Esophagus squamous epithelium (tissue), 5 donors: ENCODE measurements at places on chromosomes 5 and 9.

DNA sequence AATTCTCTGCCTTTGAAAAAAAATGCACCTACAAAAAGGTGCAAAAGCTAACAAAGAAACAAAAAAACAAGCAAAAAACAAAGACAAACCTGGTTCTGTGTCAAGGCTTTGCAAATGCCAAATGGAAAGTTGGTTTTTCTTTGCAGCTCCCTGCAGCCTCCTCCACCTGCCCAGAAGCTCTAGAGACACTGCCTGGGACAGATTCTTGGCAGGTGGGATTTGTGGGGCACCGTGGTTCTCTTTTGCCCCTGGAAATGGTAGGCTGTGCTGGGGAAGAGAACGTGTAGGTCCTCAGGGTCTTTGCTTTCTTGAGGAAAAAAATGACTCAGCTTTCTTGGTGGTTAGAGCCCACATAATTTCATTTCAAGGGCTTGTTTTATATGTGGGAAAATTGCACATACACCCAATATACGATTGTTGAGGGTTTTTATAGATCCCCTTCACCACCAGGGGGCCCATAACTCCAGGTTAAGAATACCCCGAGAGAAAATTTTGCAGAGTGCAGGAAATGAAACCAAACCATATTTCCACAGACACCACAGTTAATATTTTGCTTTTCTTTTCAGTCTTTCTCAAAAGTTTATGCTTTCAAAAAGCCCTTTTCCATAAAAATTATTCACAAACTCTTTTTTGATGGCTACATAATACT is 58.7 kb downstream of the NXNL2 start:
- no peak for DNase-seq

GRCh38 chr9:93207326-93207814 is 23.4 kb downstream of the WNK2 start:
- DNase-seq, result no peak

- DNase-seq, result no peak
Observed at GRCh38 chr5:123500471-123500870, 11.5 kb upstream of the CSNK1G3 start.

- no peak for DNase-seq
Observed at GRCh38 chr5:89128906-89129625, 246.1 kb upstream of the MEF2C start.

DNA sequence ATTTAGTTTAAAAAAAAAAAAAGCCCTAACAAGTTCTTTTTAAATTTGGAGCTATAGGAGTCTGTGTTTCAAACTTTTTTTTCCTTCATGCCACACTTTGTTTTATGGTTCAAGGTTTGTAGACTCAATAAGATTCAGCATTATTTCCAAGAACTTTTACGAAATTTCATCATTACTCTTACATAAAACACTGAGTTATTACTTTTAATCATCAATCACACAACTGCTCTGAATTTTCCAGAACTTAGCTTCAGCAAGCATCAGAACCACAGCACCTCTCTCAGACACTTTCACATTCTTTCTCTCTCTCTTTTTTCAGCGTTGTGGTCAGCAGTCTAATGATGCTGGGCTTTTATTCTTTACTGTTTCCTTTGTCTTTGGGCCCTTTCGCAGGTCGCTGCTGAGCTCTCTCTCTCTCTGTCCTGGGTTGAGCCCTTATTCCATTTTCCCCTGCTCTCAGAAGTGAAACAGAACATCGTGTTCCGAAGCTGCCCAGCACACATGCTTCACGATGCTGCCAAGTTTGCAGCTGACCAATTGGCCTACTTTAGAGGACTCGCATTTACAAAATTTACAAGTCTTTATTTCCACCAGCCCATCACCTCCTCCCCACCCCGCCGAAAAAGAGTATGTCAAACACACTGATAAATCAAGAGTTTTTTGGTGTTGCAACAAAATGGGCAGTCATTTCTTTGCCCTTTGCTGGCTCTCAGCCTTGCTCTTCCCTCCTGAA is 44.6 kb upstream of the PIK3R1 start:
- no peak for DNase-seq

DNA sequence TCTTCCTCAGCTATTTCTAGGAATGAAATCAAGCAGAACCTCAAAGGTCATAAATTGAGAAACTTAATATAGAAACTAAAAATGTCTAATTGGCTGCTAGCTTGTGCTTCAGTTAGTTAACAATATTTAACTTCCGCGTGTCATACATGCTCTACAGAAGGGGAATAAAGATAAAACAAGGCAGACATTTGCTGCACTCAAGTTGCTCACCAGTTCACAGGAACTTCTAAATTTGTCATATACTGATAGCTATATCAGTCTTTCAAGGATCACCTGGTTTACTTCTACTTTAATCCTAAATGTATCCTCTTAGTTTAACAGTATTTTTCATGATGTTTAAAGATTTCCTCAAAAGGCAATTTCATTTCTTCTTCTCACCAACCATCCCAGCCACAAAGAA is 8.4 kb downstream of the CCNH start:
- no peak for DNase-seq

DNA sequence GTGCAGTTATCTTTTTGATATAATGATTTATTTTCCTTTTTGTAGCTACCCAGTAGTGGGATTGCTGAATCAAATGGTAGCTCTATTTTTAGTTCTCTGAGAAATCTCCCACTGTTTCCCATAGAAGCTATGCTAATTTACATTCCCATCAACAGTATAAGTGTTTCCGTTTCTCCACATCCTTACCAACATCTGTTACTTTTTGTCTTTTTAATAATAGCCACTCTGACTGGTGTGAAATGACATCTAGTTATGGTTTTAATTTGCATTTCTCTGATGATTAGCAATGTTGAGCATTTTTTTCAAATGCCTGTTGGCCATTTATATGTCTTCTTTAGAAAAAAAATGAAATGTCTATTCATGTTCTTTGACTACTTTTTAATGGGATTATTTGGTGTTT is 94.7 kb downstream of the SERINC5 start:
- DNase-seq, result no peak
